ENCODE measurements at places on chromosomes 1 and 21.
A peak's percentile ranks its signal among the peaks of the same experiment; 100 is the strongest.

GRCh38 chr1:109556563-109556962 lies 8.1 kb downstream of the GNAI3 start:
- no peak for DNase-seq

DNA sequence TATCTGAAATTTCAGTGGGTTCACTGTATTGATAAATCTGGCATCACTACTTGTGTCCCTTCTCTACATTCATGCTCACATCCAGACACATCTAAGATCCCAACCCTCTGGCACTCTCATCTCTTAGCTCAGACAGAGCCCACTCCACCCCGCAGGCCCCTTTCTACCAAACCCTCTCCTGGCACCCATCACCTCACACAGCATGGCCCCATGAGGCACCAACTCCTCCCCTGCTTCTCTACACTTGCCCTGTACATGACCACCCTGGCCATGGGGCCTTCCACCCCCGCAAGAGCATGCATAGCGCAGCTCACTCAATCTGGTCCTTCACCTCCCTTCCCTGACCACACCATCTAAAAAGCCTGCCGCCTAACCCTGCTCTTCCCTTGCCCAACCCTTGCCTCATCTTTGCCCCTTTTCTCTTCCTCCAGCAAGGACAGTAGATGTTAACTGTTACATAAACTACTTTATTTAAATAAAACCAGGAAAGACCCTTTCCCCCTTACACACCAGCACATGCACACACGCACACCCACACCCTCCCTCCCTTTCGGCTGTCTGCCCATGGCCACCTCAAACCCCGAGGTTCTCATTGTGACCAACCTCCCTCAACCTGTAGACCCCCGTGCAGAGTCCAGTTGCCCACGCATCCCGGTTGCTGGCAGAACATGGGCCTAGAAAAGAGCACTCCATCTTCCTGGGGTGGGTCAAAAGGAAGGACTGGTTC lies 15.6 kb downstream of the SH3BP5L start:
- DNase-seq, result no peak

GRCh38 chr1:17485281-17485680 lies 45.8 kb upstream of the RCC2 start:
- no peak for DNase-seq

DNA sequence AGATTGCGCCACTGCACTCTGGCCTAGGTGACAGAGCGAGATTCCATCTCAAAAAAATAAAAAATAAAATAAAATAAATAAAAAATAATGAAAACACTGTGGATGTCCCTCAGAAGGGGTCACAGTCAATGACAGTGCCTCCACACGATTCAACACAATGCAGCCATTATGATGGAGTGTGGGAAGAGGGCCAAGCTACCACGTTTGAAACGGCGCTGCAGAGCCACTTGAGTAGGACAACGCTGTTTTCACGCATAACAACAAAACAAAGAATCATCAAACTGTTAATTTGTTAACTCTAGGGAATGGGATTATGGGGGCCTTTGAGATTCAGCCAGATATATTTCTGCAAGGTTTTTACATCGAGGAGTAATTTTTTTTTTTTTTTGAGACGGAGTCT lies 36.5 kb downstream of the NKAIN1 start:
- DNase-seq, result no peak

DNA sequence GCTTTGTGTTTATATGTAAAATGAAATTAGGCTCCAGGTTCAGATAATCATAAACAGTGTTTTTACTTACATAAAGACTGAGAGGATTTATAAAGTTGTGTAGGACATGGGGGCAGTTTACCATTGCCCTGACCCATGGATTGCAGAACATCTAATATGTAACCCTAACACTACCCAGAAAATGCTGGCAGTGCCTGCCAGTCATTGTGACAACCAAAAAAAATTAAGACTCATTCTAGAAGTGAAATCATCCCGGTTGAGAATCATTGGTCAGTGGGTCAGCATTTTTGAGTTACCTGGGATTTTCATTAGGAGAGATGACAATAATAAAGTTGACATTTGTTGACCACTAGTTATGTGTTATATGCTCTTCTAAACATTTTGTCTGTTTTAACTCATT lies 31.2 kb upstream of the THEM4 start:
- DNase-seq, result no peak

DNA sequence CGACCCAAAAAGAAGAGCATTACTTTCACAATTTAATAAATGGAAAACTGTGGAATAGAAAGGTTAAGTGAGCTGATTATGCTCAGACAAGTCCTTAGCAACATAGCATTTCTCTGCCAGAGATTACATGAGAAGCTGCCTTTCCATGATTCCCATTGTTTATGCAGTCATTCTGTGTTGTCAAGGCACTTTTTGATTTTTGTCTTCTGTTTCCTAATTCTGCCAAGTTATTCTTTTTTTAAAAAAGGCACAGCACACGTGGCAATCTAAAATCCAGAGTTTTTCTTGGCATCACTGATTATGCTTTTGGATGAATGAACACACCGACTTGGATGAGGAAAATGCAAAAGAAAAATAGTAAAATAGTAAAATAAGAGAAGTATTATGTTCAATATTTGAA lies 185.0 kb downstream of the RGS7 start:
- no peak for DNase-seq

DNA sequence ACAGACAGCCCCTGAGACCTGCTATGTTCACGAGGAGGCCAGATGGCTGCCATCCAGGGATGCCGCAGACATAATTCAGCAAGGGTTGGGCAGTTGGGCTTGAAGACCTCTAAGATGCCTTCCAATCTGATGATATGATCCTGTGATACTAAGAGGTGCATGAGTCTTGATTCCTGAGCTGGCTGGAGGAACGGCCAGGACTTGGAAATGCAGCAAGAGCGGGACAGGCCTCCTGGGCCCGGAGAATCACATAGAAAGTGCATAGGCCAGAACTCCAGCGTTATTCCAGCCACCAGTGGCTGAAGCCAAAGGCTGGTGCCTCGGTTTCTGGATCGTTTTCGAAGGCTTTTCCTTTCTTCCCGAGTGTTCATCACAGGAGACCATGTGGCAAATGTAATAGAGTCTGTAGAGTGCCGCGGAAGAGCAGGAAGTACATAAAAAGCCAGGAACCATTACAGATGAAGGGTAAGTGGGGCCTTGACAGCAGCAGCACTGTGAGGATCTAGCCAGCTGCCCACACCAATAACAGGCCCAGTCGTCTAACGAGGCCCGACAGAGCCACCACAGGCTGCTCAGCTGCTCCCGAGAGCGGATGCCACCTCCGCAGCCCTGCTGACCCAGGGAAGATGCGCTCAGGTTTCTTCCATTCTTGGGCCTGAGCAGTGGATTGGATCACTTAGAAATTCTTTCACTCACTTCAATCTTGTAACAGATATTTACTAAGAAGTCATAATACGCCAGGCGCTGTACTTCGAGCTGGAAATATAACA lies 14.0 kb upstream of the LHX4 start:
- DNase-seq, result no peak

DNA sequence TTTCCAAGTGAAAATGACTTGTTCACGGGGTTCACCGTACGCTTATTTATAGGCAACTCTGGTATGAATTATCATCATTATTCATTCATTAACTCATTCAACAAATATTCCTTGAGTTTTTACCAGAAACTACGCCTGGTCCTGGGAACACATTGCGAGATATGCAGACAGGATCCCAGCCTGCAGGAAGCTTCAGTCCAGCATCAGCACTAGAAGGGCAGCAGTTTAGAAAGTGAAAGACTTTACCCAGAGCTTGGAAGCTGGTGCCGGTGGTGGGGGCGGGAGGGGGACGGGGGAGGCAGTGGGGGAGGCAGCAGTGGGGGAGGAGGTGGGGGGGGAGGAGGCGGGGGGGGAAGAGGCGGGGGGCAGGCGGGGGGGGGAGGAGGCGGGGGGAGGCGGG lies 55.9 kb downstream of the SETD4 start:
- no peak for DNase-seq

GRCh38 chr1:156927215-156928042 lies 7.0 kb downstream of the LRRC71 start:
- DNase-seq, result peak; percentile 68

GRCh38 chr1:223011505-223011856 lies 131.6 kb downstream of the TLR5 start:
- DNase-seq, result no peak

DNA sequence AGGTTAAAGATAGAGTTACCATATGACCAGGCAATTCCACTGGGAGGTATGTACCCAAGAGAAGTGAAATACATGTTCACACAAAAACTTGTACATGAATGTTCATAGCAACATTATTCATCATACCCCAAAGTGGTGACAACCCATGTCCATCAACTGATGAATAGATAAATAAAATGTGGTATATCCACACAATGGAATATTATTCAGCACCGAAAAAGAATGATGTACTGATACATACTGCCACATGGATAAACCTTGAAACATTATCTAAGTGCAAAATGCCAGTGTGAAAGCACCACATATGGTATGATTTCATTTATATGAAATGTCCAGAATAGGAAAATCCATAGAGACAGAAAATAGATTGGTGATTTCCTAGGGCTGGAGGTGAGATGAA lies 53.4 kb upstream of the PAXBP1 start:
- no peak for DNase-seq

DNA sequence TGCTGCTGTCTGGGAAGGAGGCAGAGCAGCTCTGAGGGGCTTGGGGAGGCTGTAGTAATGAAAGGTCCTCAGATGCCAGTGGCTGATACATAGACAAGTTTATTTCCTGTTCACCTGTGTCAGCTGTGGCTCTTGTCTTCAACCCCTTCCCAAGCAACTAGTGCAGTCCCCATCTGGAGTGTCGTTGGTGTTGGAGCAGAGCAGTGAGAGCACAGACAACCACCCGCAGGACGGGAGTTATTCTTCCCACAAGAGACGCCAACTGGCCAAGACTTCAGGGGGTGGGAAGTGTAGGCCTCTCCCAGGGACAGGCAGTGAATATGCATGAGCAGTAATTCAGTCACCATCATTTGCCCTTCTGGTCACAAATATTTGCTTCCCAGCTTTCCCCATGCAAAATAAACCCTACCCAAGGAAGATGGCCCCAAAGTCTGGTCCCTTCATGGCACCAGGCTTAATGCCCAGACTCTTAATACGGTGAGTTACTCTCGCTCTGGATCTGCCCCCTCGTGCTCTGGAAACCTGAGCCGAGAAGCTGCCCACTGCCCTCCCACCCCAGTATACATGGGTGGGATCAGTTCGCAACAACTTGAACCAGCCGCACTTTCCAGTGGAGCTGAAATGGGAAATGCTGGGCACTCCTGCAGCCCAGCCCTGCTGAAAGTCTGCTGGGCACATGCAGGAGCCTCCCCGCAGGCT lies 153.5 kb upstream of the COL6A1 start:
- no peak for DNase-seq

GRCh38 chr1:66434096-66434495 lies 99.9 kb upstream of the SGIP1 start:
- DNase-seq, result no peak

DNA sequence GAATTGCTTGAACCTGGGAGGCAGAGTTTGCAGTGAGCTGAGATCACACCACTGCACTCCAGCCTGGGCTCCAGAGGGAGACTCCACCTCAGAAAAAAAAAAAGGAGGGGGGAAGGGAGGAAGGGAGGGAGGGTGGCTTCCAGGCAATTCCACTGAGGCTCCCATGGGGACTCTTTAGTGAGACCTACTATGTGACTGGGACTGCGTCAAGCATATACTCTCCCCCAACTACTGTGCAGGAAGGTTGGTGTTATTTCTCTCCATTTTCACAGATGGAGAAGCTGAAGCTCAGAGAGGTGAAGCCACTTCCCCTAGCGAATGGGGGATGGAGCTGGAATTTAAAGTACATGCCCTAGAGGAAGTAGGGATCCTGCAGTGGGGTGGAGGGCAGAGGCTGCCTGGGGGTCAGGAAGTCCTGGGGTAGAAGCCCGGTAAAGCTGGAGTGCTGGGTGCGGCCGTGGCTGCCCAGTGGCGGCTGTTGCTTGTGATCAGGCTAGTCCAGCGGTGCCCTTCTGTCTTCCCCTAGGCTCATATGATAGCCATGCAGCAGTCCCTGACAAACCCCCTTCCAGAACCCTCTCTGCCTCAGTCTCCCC lies 40.3 kb downstream of the RAP1GAP start:
- DNase-seq, result no peak

DNA sequence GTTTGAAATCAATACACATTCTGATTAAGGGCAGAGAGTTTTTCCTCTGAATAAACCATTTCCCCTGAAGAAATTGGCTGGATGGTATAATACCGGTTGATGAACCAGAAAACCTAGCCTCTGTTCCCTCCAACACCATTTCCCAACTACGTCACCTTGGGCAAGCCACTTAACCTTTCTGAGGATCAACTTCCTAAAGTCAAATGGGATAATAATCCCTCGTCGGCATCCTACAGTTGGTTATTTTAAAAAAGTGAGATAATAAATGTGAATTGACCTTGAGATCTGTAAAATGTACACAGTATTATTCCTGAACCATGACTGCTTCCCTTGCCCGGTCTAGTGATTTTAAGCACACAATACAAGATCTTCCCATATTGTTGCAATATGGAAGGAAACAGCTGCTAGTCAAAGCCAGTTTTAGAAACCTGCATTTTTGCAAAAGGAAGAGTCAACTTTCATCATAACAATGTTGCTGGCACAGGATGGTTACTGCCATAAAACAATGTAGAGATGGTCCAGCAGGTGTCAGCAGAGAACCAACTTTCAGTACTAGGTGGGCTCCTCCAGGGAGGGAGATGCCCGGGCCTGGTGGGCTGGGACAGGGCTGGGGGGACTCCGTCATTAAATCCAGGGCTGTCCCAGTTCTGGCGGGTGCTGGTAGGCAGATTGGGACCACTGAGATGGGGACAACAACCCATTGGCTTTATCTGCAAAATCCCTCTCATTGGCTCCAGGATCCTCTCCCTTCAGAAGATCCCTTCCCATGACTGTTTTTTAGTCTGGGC lies 5.2 kb upstream of the HLX start:
- DNase-seq, result no peak

GRCh38 chr1:66291531-66291864 lies 242.5 kb upstream of the SGIP1 start:
- no peak for DNase-seq

DNA sequence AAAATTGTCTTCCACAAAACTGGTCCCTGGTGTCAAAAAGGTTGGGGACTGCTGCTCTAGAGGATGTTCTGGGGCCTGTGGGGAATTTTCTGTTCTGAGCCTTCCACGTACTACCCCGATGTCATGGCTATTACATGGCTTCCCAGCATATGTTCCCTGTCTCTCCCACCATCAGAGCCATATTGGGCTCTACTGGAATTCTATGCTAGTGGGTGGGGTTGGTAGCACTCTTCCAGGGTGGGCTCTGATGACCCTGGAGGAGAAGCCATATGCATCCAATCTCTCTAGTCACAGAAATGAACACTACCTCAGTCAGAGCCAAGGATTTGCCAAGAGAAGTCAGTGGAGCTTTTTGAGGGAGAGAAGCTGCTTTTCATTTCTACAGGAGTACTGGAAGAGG lies 47.9 kb downstream of the SRRM1 start:
- no peak for DNase-seq

DNA sequence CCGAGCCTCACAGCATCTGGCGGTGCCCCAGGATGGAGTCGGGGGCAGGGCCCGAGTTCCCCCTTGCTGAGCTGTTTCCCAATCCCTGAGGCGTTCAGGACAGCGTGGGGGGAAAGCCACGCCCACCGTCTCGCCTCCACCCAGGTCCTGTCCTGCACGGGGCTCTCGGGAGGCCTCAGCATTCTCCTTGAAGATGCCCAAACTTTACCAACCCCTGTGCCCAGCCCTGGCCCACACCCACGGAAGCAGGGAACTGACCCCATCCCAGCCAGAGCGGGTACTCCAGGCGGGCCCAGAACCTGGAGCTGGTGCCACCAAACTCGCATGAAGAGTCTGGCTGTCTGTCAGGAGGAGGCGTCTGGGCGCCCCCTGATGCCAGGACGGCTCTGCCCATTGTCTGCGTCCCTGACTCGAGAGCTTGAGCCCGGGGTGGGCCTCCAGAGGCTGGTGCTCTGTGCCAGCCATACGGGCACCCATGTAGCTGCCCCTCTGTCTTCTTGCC lies 35.3 kb upstream of the POFUT2 start:
- DNase-seq, result no peak

- no peak for DNase-seq
These were observed 3.7 kb upstream of the QSOX1 start for GRCh38 chr1:180150982-180151381.

Data from stimulated activated CD4-positive, alpha-beta T cell treated with anti-CD3 and anti-CD28 coated beads, Interleukin-12 subunit alpha, Interleukin-12 subunit beta, amount 100 ng/mL, for 48 hours (primary cell).